Omental fat pad (tissue), 4 donors: ENCODE measurements at places on chromosomes 4 and X.

GRCh38 chrX:9867753-9868152, 81.5 kb downstream of the SHROOM2 start:
- DNase-seq, result no peak

DNA sequence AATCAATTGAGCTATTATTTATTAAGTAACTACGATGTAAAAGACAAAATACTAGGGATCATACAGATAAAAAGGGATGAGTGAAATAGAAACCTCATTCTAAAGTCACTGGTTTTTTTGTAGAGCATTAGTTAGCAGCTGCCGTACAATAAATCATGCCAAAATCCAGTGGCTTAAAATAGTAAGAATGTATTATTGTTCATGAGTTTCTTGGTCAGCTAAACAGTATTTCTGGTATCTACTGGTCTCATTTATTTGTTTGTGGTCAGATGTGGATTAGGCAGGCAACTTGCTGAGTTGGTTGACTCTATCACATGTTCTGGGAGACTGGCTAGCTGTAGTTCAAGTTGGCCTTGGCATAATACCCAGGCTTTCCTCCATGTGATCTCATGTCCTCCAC, 667.3 kb downstream of the GALNTL6 start:
- DNase-seq, result no peak

GRCh38 chrX:67563469-67564448, 19.9 kb downstream of the AR start:
- no peak for DNase-seq

DNA sequence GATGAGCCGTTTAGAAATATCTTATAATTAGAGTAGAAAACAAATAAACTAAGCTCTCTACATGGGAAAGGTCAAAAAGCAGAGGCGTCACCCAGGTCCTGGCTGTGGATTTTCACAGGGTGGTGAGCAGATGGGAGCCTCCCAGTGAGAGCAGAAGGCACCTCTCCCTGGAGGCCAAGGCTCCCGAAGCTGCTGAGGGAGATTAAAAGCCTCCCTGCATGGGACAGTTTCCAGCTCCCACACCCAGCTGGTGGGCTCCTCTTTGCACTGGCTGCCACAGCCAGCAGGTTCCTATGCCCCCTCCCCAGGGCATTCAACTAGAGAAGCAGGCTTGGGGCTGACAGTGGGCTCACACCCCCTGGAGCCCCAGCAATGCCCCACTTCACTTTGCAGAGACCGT, 55.2 kb upstream of the TBC1D9 start:
- no peak for DNase-seq

DNA sequence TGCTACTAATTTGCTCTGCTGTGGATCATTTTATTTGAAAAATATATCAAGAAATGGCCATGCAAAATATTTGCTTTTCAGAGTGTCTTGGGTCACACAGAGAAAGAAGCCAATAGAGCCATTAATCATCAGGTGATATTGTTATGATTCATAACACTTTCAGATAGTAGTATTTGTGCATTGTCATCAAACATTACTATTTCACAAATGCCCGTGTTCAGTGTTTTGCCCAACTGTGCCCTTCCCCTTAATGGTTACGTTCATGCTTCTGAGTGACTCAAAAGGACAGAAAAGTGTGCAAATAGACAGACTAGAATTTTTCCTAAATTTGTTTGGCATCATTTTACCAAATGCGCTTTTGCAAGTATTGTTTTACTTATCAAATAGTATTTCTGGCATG, 46.5 kb downstream of the PHOX2B start:
- no peak for DNase-seq

GRCh38 chr4:89704651-89705395, 132.1 kb downstream of the SNCA start:
- no peak for DNase-seq
